ENCODE measurements at places on chromosomes 3 and 15. TPM values are rescaled to one million over a fixed set of nuclear protein-coding genes. Genes with fewer than 3 reads are reported as not detected.

EIF4E3 gene
- total RNA-seq = 0.28 TPM

SLC28A2 gene
- not detected for total RNA-seq

CYP19A1 gene
- total RNA-seq = not detected

KIF15 gene
- 4.9 TPM for total RNA-seq

TUSC7 gene
- not detected for total RNA-seq

ISLR gene
- not detected for total RNA-seq

CPB1 gene
- total RNA-seq = not detected

COLQ gene
- total RNA-seq = not detected

TPRG1 gene
- total RNA-seq = 0.21 TPM

TERC gene
- total RNA-seq = 748 TPM
